ENCODE measurements at places on chromosomes 2 and 18. TPM values are rescaled to one million over a fixed set of nuclear protein-coding genes. Genes with fewer than 3 reads are reported as not detected.

SOX11 gene
- total RNA-seq: 1.1 TPM

TMEM169 gene
- total RNA-seq: 0.24 TPM

RRM2 gene
- 4.2 TPM for total RNA-seq

VWC2L gene
- total RNA-seq: not detected

TUBB8B gene
- total RNA-seq: not detected

LOXHD1 gene
- 0.35 TPM for total RNA-seq

IGFBP5 gene
- 156 TPM for total RNA-seq

PDK1 gene
- total RNA-seq: 47.7 TPM

RFX8 gene
- not detected for total RNA-seq

FZD7 gene
- total RNA-seq: 24.2 TPM

TFCP2L1 gene
- total RNA-seq: 0.30 TPM

TMEM214 gene
- total RNA-seq: 32.7 TPM

CD8B gene
- total RNA-seq: 0.30 TPM

DNER gene
- total RNA-seq: 3.3 TPM

GKN2 gene
- not detected for total RNA-seq

MBP gene
- 34.9 TPM for total RNA-seq

CCDC142 gene
- total RNA-seq: 8.3 TPM

SP9 gene
- not detected for total RNA-seq

ZNF514 gene
- total RNA-seq: 15.3 TPM

SULT6B1 gene
- not detected for total RNA-seq

ALK gene
- total RNA-seq: 0.08 TPM

OSR1 gene
- 6.3 TPM for total RNA-seq

CD8B2 gene
- total RNA-seq: not detected

NT5C1B gene
- not detected for total RNA-seq

ASPRV1 gene
- 0.81 TPM for total RNA-seq

MYCN gene
- 0.54 TPM for total RNA-seq

RGPD3 gene
- total RNA-seq: 0.16 TPM

IL1F10 gene
- total RNA-seq: not detected

LYG2 gene
- not detected for total RNA-seq

VSNL1 gene
- total RNA-seq: 10.4 TPM

PLEK gene
- total RNA-seq: 7.2 TPM

GRP gene
- not detected for total RNA-seq

DSC1 gene
- 3.0 TPM for total RNA-seq

SALL3 gene
- 0.05 TPM for total RNA-seq

POTEI gene
- total RNA-seq: not detected

DSG4 gene
- total RNA-seq: not detected

CCBE1 gene
- total RNA-seq: 3.6 TPM

CAVIN2 gene
- 109 TPM for total RNA-seq

ABCG8 gene
- total RNA-seq: 0.32 TPM

CPLX4 gene
- total RNA-seq: not detected

SSB gene
- total RNA-seq: 52.7 TPM

KCNG2 gene
- not detected for total RNA-seq

CSRNP3 gene
- 5.1 TPM for total RNA-seq

BAZ2B gene
- 35.3 TPM for total RNA-seq

ELAC1 gene
- total RNA-seq: 5.6 TPM

ICA1L gene
- 4.6 TPM for total RNA-seq

CFAP210 gene
- 0.11 TPM for total RNA-seq

ALPP gene
- total RNA-seq: not detected

NEB gene
- total RNA-seq: 0.87 TPM

GCG gene
- total RNA-seq: not detected
